NCI-H187 (cell line): ENCODE measurements at places on chromosomes 3 and 15.

DNA sequence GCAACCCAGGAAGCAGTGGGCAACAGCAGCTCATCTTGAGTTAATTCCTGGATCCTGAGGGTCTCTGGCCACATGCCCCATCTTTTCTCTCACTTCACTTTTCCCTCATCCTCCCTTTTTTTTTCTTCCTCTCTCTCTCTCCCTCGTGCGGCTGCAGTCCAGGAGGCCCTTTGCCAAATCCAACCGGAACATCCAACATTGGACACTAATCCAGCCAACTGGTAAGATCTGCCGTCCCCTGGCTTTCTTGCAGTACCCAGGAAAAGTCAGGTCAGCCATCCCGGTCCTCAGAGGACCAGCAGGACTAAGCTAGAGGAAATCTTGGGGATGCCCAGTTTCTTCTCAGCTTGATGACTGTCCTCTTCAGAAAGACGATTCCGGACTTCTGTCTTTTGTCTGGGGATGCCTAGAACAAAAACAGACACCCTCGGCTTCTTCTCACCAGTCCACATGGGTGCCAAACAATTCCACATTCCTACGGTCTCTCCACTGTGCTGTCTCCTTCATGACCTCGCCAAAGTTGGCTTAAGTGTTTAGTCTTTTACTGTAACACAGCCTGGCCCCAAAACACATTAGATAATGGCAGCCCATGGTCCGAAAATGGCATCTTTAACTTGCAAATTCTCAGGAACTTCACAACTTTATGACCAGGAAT is 115.6 kb downstream of the GSK3B start:
- no peak for DNase-seq

- no peak for DNase-seq
Observed at GRCh38 chr3:65786890-65787289, 251.8 kb downstream of the MAGI1 start.

GRCh38 chr3:40079847-40080240 is 229.7 kb upstream of the EIF1B start:
- no peak for DNase-seq

- DNase-seq = no peak
Observed at GRCh38 chr15:53133255-53133850, 343.2 kb upstream of the ONECUT1 start.

- no peak for DNase-seq
Observed at GRCh38 chr15:39411102-39411989, 169.5 kb upstream of the THBS1 start.

DNA sequence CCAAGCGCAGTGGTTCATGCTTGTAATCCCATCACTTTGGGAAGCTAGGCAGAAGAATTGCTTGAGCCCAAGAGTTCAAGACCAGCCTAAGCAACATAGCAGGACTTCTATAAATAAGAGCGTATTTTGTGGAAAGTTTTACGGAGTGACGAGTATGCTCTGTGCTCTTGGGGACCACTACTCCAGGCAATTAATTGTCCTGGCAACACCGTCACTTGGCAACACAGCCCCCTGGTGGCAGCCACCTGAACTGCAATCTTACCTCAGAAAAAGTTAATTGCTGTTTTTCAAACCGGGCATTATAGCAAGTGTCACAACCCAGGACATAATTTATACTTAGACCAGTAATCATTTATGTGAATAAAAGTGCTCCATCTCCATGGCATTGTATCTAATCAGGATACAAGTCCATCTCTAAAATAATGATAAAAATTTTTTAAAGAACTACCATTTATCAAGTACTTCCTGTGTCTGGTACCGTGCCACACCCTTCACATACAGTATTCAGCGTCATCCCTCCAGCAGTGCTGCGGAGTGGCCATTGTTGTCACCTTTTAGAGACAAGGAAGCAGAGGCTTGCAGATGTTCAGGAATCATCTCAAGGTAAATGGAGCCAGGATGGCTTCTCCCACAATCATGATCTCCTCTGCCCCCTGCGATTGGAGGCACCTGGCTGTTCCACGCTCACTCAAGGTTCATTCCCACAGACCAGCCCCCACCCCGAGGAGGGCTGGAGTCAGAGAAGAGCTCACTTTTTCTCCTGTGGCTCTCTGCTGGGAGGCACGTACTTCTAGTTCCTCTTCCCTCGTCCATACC is 34.5 kb downstream of the PLA2G4D start:
- DNase-seq = peak; percentile 21

DNA sequence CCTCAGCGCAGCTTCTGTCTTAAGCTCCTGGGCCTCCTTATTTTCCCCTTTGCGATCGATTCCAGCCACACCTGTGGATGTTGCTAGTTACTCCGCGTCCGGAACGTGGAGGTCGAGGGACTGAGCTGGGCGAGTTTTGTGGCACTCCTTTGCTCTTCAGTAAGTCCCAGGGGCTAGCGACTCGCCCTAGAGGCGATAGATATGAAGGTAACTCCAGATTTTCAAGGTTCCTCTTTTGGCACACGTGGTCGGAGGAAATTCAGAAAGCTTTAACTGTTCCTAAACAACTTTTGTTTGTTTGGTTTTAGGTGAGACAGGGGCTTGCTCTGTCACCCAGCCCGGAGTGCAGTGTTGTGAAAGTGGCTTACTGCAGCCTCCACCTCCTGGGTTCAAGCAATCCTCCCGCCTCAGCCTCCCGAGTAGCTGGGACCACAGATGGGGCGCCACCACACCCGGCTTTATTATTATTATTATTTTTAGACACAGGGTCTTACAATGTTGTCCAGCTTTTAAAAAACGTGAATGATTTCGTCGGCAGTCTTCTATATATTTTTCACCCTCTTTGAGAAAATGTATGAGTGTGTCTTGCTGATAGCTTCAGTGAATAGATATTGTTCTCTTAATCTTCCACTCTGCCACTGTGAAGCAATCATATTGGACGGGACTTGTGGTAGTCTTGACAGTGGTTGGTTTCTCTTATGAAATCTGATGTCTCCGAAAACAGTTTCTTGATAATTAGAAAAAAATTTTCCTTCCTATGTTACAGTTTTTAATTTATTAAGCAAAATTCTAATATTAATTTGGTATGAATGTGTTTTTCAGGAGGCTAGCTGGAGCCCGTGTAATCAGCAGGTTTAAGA is 785 bp downstream of the MFSD1 start:
- no peak for DNase-seq

GRCh38 chr3:8567784-8568575 is 66.4 kb downstream of the LMCD1 start:
- no peak for DNase-seq

GRCh38 chr3:44292276-44292675 is 46.3 kb upstream of the TCAIM start:
- no peak for DNase-seq

- no peak for DNase-seq
Observed at GRCh38 chr3:64110071-64110470, 86.8 kb upstream of the PSMD6 start.

DNA sequence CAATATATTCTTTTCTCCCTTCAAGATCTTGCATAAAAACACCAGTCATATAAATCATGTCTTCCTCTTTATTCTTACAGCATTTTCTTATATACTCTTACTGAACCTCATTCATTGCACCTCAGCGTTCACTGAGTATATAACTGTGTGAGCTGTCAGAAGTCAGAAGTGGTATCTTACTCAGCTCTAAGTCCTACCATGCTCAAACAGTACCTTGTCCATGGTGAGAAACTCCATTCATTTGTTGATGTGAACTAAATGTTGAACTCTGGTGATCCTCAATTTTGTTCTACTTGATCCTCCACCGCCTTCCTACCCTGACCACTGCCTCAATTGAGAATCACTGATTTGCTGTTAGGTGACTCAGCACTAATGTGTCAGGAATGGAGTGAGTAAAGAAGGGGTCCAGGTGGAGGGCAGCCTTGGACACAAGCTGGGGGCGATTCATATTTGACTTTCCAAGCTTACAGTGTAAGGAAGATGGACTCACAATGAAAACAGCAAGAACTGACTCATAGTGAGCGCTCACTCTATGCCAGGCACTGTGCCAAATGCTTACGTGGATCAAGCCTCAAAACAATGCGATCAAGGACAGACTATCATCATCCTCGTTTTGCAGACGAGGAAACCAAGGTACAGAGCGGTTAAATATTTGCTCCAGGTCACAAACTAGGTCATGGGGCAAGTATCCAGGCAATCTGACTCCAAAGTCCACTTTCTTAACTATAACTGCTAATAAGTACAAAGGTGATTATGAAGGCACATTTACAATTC is 13.5 kb upstream of the ZFYVE19 start:
- no peak for DNase-seq

DNA sequence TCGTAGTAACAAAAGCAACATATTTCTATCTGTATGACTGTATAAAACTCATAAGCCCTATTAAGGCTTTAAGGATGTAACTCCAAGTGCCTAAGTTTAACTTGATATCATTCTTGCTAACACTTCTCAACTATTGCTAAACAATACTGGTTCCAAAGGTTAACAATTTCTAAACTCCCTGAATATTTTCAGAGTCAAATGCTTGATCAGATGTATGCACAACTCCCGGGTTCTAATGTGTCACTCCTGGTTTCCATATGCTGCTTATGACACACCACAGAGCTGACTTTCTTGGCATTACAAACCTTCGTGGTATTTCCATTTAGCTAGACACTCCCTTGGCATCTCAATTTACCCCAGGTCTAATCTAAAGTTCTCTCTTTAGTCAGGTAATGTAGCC is 26.3 kb downstream of the DZIP1L start:
- no peak for DNase-seq

GRCh38 chr15:48086133-48086532 is 34.7 kb upstream of the SLC24A5 start:
- no peak for DNase-seq

GRCh38 chr3:150545419-150546225 is 674 bp downstream of the SERP1 start:
- no peak for DNase-seq

- no peak for DNase-seq
Observed at GRCh38 chr15:48049736-48050135, 71.1 kb upstream of the SLC24A5 start.

- no peak for DNase-seq
Observed at GRCh38 chr15:77907824-77908751, 169.4 kb downstream of the TBC1D2B start.

DNA sequence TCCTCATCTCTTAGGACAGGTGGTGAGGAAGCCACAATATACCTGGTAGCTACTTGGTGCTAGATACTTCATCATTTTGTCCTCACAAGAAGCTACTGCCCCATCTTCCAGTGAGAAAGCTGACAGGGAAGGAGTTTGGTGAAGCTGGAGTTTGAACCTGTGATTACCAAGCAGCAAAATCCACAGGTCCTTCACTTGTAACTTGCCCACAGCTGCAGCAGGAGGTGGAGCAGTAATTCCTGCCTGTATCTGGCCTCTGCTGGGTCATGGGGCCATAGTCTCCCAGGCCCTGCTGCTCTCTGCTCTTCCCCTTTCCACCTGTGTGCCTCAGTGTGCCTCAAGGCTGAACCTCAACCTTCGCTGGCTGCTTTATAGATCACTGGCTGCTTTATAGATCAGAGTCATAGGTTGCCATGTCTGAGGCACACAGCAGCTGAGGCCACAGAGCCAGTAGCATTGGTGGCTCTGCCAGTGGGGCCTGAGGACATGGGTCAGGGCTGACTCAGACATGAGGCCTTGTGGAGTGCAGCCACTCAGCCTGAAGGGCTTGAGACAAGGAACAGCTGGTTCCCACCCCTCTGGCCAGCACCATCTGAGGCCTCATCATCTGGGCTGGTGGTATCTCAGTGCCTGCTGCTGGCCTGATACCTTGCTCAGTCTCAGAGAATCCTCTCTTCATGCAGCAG is 11.1 kb upstream of the CHRNB4 start:
- DNase-seq = no peak

- DNase-seq = no peak
Observed at GRCh38 chr15:78626381-78626995, 5.7 kb upstream of the CHRNA3 start.

- no peak for DNase-seq
Observed at GRCh38 chr3:151087648-151088047, 2.2 kb downstream of the MED12L start.

DNA sequence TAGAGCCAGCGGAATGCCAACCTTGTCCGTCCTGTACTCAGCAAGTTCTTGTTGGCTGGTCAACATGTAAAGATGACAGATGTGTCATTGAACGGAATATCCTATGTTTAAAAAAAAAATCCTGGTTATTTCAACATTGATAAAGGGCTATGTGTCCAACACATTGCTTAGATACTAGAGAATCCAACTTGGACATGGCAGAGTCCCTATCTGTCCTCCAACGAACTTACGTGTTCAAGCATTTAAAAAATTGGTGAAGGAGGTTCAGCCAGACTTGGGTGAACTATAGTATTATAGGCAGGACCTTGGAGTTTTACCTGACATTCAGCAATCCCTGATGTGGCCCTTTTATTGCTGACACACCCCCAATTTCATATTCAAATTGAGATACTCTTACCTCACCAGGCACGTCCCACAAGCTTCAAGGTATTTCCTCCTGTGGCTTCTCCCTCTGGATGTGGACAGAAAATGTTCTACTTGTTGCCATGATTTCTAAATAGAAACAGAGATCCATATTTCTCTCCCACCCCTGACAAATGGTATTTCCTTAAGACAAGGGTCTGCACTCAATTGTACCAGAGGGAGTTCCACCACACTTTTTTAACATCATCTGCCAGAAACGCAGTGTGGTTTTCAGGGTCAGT is 207.7 kb upstream of the TPM1 start:
- DNase-seq = no peak

DNA sequence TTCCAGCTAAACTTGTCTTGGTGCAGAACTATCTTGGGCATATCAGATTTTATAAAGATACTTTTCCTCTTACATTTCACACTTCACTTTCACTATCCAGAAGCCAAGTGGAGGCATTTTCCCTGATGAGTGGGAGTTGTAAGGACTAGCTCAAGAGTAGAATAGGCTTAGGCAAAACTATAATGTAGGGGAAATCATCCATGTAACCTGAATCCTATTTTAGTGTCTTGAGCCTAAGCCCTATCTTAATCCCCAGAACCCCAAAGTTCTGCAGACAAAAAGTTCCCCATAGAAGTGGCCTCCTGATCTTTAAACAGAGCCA is 42.2 kb upstream of the CD47 start:
- no peak for DNase-seq

GRCh38 chr15:31365032-31365654 is 38.5 kb downstream of the KLF13 start:
- DNase-seq = no peak

GRCh38 chr15:89332446-89332845 is 2.2 kb downstream of the POLG start:
- no peak for DNase-seq

- DNase-seq = no peak
Observed at GRCh38 chr3:16568532-16568931, 36.7 kb downstream of the DAZL start.

GRCh38 chr15:43998607-43999006 is 171.8 kb downstream of the WDR76 start:
- no peak for DNase-seq

DNA sequence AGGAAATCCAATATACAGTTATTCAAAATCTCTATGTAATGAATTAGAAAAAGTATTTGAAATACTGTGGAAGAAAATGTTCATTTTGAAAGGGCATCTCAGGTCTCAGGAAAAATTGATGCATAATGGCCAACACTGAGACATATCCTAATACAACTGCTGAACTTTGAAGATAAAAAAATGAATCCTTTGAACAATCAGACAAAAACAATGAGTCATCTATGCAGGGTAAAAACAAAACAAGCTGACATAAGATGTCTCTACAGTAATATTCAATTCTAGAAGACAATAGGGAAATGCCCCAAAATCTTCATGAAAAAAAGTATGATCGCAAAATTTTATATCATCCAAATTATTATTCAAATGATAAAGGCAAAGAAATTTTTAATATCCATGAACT is 34.0 kb upstream of the ZNF280D start:
- no peak for DNase-seq

- DNase-seq = no peak
Observed at GRCh38 chr3:178343433-178344038, 192.7 kb upstream of the KCNMB2 start.
